CD4-positive, alpha-beta T cell treated with Interleukin-17A for 1 hour (primary cell): ENCODE measurements at places on chromosomes 3 and 15.

DNA sequence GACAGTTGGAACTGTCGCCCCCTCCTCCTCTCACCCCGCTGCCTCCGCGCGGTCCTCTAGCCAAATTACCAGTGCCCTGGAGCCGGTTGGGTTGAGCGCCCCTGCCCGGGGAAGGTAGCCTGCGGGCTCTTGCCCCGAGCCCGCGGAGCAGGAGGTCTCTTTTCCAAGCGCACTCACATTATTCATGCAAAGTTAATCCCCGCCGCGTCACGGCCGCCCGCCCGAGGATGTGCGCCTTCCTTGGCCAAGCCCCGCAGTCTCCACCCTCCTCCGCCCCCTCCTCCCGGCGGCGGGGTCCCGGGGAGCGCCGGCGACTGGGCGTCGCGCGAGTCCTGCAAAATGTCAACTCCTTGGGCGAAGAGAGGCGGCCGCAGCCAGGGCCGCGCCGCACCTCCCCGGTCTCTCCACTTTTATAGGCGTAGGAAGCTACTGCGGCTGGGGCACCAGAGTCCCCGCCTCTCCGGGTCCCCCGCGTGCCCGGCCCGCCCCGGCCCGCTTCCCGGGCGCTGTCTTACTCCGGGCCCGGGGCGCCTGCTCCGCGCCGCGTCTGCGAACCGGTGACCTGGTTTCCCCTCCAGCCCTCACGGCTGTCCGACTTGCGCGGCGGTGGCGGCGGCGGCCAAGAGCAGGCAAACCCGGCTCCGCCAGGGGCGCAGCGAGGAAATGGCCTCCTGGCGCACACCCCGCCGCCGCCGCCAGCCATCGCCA lies at the start of gene THRB:
Gene THRB (minus strand): TSS at position 233 of the 708 bp plus-strand sequence.
- DNase-seq: no peak

GRCh38 chr3:100333970-100334487 lies 528 bp upstream of the NIT2 start:
- no peak for DNase-seq

DNA sequence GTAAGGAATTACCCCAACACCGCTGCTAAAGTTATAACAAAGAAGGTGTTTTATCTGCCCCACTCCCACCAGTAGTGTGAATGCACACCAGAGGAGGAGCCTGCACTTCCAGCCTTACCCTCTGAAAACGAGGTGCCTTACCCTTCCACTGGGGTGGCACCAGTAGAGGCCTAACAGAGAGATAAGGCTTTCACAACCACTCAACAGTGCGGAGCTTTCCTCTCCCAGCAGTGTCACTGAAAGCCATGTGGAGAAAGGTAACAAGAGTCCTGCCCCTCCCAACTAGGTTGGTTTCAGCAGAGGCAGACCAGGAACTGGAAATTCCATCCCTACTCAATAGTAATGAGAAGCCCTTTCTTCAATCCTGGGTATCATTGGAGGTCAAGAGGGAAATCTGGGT lies 539.2 kb downstream of the VGLL3 start:
- DNase-seq: no peak

GRCh38 chr3:44966795-44967278 lies 9.1 kb downstream of the ZDHHC3 start:
- no peak for DNase-seq

DNA sequence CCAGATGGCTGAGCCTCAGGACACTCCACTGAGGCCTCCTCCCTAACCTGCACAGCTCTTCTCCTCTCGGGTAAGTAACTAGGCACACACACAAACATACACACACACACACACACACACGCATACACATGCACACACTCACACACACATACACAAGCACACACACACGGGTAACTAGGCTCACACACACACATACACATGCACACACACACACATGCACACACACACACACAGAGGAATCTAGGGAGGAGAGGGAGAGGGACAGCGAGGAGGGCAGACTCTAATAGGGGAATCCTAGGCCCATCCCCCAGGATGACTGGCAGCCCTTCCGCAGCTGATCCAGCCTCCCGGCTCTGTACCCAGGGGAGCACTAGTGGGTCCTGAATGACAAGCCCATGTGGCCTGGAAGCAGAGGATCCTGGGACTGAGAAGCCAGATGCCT lies 177.4 kb upstream of the LINGO1 start:
- DNase-seq: no peak

DNA sequence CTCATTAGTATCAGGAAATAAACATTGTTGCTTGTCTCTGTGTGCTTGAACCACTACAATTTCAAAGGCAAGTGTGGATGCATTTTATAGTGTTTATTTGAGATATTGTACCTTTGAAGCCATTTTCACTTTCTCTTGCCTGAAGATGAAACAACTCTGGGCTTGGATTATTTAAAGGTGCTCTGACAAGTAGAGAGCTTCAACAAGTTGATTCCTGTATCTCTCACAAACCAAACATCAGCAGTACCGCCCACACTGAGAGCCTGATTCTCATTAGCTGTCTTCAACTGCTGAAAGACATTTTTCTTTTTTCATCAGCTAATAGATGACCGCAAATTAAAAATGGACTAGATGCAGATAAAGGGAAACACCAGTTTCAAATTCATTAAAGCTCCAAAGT lies 806 bp upstream of the CERS3 start:
- DNase-seq: peak; percentile 22

- no peak for DNase-seq
These were observed 260.2 kb downstream of the EPHA6 start for GRCh38 chr3:97074546-97074945.

GRCh38 chr3:133476971-133477375 lies 77.1 kb downstream of the BFSP2 start:
- DNase-seq: no peak

GRCh38 chr15:78197632-78198031 lies 36.7 kb downstream of the ACSBG1 start:
- DNase-seq: no peak

DNA sequence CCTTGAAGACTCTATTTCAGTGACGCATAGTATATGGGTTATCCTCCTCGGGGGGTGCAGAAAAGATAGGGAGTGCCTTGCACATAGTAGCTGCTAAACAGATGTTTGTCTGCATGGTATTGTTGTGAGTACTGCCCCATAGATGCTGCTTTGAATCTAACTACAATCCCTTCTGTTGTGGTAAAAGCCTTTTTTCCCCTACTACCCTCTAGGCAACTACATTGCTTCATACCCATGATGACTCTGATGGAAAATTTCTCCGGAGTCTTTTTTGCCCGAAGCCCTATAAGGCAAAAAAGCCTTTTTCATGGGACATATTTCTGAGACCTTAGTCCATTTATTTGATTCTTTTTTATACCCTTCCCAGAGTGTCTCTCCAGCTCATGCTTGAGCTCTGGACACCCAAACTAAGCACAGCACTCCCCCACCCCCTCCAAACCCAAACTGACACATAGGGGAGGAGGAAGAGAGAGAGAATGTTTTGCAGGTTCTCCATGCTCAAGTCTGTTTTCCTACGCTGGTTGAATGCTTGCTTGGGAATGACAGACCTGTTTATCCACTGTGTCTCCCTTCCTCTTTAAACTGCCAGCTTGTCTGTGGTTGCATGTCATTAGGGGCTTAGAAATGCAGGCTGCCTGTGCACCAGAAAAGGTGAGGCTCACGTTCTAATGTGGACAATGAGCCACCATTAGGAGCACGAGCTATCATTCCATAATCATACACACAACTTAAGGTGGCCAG lies 52.9 kb downstream of the LRTM1 start:
- no peak for DNase-seq

- no peak for DNase-seq
These were observed 83.5 kb downstream of the SV2B start for GRCh38 chr15:91183596-91183995.

DNA sequence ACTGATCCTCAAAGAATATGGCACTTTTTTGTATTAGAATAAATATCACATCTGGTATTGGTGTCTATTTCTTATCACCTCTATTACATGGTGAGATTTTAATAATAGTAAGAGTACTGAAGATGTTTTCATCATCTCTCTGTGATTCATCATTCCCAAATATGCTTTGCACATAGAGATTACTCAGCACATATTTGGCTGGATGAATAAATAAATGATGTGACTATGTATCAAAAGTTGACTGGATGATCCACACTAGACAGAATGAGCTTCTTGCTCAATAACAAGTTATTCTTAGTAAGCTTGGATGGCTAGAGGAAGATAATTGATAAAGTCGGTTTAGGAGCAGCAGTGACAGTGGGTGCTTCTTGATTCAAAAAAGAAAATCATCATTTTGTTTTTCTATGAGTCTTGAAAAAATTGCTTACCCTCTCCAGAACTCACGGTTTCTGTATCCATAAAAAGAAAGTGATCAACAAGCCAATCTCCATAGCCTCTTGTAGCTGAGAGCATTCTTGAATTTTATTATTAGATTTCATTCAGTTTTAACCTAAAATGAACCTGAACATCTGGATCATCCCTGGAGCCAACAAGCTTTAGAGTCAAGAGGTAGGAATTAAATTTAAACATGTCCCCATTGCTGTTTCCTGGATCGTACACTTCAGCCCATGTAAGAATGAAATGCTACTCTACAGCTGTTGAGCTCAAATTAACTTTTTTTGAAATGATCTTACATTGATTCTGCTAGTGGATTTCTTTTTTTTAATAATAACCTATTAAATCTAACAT lies 104.8 kb upstream of the OSTN start:
- DNase-seq: no peak

GRCh38 chr3:117285737-117286136 lies 576.2 kb downstream of the TUSC7 start:
- DNase-seq: no peak

- DNase-seq: no peak
These were observed 8.3 kb downstream of the MAPKBP1 start for GRCh38 chr15:41782371-41783282.

DNA sequence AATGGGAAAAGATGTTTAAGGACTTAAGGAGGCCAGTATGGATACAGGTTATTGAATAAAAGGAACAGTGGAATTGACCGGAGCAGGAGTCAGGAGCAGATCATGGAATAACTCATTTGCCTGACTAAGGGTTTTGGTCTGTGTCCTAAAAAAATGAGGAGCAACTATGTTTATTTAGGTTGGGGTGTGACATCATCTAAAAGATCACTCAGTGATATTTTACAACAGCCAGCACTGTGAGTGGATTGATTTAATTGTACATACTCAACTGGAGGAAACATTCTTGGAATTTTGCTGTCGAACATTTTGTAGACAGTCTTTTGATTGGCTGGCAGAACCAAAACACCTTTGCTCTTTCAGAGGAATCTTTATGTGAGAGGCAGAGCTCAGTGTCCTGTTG lies 348.6 kb upstream of the CDIN1 start:
- DNase-seq: no peak

DNA sequence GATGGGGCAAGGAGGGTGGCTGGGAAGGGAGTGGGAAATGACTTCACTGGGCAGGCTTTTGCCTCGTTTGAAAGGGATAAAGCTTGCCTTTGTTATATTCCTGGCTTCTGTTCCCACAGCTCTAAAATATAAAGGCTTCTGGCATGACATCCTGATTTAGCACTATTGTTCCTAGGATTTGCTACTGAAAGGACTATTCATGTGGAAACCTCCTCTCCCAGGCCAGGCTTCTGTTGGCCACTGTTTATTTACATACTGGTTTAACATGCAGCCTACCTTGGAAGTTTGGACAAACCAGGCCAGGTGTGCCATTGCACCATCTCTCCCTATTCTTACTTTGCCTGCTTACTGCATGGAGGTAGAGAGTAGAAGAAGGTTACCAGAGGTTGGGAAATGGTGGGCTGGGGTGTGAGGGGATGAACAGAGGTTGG lies 2.4 kb upstream of the LMCD1 start:
- DNase-seq: no peak

- DNase-seq: no peak
These were observed 49.8 kb downstream of the KCNMB2 start for GRCh38 chr3:178586076-178586475.

DNA sequence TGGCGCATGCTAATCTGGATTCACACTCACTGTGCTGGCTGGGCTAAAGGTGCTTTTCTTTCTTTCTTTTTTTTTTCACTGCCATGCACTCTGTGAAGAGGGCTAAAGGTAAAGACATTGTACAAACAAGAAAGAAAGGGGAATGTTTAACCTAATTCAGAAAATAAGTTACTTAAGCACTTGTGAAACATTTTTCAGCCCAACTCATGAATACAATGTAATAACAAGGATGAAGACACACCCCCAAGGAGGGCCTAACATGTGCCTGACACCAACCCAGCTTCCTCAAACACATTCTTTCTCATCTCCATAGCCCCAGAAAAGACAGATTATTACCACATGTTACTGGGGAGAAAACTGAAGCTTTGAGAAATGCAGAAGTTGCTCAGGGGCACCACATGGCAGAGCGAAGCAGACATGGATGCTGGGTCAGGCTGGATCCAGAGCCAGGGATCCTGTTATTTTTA lies 5.7 kb downstream of the STIMATE start:
- DNase-seq: peak; percentile 36

GRCh38 chr3:113532698-113533533 lies 561 bp downstream of the SIDT1 start:
- peak; percentile 21 for DNase-seq

GRCh38 chr15:95440712-95441111 lies 889.8 kb upstream of the NR2F2 start:
- DNase-seq: no peak

DNA sequence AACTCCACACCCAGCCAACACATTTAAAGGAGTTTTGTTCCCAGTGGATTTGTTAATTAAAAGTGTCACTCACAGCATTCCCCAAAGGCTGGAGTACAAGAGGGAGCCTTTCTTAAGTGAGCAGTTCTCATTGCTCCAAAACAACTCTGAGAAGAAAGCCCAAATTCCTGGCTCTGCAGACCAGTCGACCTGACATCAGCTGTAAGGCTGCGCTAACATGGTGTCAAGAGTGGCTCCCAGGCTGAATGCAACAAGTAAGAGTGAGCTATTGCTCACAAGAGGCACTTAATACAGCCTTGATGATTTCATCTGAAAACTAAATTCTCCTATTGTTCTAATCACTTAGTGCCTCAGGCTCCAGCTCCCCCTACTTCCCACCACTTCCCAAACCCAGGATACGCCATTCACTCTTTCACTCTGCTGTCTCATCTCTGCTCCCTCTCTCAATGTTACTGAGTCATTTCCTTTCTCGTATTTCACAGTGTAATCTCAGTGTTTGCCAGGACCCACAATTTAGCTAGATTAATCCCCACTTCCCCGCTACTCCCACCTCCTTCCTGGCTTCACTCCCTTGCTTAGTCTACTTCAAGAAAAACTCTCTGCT lies 81.8 kb downstream of the WWTR1 start:
- no peak for DNase-seq

DNA sequence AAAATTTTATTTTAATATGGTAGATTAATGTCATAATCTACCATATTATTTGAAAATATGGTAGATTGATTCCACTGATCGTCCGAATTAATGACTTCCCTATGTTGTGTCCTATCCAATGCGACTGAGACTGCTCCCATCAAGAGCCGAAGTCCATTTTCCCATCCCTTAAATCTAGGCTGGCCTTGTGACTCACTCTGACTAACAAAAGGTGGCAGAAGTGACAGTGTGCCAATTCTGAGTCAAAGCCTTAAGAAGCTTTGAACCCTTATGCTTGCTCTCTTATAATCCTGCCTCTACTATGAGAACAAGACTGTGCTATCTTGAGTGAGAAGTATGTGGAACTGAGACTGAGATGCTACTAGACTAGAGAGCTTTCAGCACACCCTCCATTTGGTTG lies 387.2 kb downstream of the ROBO1 start:
- no peak for DNase-seq

GRCh38 chr3:73411993-73412392 lies 212.7 kb downstream of the PDZRN3 start:
- no peak for DNase-seq

- DNase-seq: peak; percentile 26
These were observed 96.1 kb downstream of the MCTP2 start for GRCh38 chr15:94327356-94327936.
